A172 (cell line): ENCODE measurements at places on chromosomes 2 and 18. TPM values are rescaled to one million over a fixed set of nuclear protein-coding genes. Genes with fewer than 3 reads are reported as not detected.

- DNase-seq, result no peak
These were observed 1.8 kb upstream of the KCNE4 start for GRCh38 chr2:223050188-223050587.

COX5B gene
- total RNA-seq, result 238 and 344 TPM in 2 replicates

DNA sequence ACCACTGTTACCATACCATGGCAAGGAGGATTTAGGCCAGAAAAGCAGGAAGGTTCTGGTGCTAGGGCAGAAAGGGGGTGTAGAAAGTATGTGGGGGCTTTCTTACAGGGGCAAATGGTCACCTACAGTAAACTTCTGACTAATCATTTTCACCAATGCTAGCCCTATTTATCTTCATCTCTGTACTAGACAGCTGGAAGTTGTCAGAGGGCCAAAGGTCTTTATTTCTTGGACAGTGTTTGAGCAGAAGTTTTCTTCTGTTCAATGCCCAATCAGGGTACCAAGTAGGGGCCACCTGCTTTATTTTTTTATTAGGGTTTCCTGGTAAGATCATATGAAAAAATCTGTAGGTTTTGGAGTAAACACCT is 37.6 kb downstream of the MAP4K4 start:
- no peak for DNase-seq

DNA sequence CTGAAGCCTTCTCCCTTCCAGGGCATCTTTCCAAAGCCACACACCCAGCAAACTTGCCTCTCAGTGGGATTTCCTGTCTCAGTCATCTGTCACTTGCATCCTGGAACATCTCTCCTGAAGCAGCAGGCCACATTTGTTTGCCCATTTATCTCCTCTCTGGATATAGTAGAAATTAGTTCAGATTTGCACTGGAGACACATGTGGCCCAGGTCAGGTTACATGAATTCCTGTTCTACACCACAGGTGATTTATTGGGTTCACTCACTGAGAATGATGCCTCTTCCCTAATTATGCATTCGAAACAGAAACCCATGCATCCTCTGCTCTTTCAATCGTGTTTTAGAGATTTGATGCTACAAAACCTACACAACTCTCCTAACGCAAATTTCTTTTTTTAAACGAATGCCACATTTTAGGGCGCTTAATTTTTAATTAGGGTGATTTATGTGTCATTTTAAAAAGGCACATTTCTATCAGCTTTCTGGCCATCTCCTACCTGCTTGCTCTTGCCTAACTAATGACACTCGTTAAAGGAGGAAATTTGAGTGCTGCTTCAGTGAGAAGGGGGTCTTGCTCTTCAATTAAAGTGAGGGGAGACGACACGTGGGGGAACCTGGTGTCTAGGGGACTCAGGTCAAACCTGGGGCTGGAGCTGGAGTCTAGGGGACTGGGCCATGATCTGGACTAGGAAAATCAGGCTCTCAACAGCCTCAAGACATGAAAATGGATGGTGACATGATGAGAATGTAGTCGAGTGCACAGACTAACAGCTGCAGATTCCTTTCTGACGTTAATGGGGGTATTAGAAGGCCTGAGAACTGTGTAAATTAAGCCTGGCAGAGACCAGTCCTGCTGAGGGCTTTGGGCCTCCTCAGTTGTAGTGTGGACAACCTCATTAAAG is 221.4 kb downstream of the CLIP4 start:
- no peak for DNase-seq

ICOS gene
- total RNA-seq, result not detected in 2 replicates

- DNase-seq, result no peak
These were observed 74.1 kb downstream of the VAPA start for GRCh38 chr18:9987931-9988330.

DNA sequence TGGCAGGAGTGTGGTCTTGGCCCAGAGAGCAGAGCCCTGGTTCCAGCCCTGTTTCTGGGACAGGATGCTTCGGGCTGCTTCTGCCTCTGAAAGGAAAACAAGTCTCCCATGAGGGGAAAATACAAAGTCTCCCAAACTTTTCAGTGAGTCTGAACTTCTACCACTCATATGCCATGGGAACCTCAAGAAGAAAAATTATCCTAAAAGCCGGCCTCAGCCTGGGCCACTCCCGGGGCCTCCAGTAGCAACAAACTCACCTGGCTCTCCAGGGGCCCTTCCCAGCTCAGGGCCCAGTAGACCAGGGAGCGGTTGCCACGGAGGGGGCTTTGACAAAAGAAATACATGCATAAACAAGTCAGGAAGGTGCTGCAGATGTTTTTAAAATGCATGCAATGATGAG is 289.2 kb upstream of the HDAC4 start:
- no peak for DNase-seq

RBM44 gene
- total RNA-seq, result 0.45 TPM in 1 of 2 replicates, not detected in the other

DNA sequence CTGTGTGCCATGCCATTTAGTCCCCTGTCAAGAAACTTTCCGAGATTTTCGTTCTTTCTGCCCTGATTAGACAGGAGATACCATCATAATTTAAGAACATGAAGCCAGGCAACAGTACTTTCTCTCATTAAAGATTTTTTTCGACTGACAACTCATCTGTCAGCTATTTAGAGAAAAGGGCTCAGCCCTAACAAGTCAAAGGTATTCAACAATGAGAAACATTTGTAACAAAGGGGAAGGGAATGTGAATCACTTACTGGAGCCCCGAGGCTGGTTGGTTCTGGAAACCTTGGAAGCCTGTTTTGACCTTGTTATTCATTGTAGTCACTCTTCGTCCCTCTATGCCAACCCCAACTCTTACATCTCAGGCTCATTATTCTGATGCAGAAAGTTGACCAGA is 199.4 kb downstream of the SPP2 start:
- peak; percentile 93 for DNase-seq

DNA sequence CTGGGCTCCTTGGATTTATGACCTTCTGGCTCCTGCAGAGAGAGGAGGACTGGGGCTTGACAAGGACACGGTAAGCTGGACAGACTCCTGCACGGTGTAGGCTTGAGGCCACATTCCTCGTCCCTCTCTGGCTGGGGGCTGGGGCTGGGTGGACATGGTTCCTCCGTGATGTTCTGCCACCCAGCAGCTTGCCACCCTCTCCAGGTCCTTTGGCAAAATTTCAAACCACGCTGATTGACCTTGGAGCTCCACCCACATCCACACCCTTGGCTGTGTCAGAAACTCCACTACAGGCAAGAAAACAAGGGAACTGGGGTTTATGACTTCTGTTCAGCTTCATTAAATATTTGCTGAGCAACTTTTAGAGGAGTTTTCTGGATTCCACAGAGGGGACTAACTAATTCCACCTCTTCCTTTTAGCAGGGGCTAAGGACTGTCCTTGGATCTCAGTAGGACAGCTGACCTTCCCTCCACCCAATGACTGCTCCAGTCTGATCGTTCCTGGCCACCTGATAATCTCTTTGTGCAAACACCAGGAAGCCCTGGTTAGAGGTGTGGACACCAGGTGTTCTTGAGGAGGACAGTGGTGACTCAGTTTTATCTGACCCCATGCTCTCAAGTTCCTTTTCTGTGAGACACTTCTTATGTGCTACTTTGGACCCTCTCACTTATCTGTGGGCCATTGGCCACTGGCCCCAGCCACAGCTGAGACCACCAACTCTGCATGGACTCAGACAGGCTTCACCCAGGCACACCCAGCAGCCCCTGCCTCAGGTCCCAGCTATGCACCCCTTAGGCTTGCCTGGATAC is 29.3 kb downstream of the GPR55 start:
- DNase-seq, result no peak

DNA sequence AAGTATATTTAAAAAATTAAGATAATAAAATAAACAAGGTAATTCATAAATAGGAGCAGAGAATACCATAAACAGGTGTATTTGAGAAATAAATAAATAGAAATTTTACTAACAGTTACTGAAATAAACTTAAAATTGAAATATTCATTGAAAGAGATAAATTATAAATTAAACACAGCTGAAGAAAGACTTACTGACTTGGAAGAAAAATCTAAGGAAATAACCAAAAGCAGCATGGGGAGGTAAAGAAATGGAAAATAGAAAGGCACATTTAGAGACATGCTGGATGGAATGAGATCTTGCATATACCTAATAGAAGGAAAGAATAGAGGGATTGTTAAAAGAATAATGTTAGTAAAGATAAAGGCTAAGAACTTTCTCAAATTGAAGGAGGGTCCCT is 96.3 kb downstream of the SOX11 start:
- DNase-seq, result no peak
